ENCODE measurements at places on chromosomes 13 and 19. TPM values are rescaled to one million over a fixed set of nuclear protein-coding genes. Genes with fewer than 3 reads are reported as not detected.

NALCN gene
- 3.2 TPM for total RNA-seq

PMIS2 gene
- total RNA-seq: not detected

IL12RB1 gene
- 0.31 TPM for total RNA-seq

ERICH4 gene
- total RNA-seq: not detected

P2RY11 gene
- 3.7 TPM for total RNA-seq

ZNF221 gene
- total RNA-seq: 18.0 TPM

POGLUT2 gene
- total RNA-seq: 15.5 TPM

PLIN5 gene
- total RNA-seq: 0.41 TPM

TMIGD2 gene
- 0.43 TPM for total RNA-seq

GJA3 gene
- total RNA-seq: 0.17 TPM

DNA sequence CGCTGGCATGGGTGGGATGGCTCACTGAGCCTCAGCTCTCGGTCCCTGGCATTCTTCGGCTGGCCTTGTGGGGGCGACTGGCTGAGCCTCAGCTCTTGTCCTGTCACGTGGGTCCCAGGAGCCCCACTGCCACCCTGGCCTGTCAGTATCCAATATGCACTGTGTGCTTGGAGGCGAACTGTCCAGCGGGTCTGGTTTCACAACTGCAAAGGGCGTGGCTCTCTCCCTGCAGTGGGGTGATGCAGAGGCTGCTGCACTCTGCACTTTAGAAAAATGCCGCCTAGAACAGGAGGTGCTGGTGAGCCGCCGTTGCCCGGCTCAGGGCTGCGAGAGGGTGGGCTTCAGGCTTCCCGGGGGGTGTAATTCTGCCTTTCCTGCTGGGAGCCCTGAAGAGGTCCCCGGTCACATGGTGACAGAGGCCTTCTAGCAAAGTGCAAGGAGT, 17.0 kb upstream of the TMEM255B start:
- ATAC-seq: peak; percentile 99

DNA sequence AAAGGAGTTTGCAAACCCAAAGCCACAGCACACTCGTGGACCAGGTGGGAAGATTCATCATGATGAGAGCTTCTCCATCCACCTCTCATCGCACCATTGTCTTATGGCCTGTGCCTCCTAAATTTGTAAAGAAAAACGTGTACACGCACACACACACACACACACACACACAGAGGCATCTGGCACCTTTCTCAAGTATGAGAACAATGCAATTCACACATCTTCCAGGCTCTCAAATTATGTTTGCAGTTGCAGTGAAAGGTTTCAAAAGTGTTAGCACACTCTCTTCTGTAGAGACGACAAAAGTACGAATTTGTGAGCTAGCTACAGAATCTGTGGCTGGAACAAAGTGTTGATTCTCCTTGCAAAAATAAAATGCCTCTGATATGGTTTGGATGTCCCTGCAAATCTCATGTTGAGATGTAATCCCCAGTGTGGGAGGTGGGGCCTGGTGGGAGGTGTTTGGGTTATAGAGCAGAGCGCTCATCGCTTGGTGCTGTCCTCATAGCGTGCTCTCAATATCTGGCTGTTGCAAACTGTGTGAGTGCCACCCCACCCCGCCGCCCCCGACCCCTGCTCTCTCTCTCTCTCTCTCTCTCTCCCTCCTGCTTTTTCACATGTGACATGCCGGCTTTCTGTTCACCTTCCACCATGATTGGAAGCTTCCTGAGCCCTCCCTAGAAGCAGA, 21.8 kb upstream of the RAB20 start:
- no peak for ATAC-seq

DNA sequence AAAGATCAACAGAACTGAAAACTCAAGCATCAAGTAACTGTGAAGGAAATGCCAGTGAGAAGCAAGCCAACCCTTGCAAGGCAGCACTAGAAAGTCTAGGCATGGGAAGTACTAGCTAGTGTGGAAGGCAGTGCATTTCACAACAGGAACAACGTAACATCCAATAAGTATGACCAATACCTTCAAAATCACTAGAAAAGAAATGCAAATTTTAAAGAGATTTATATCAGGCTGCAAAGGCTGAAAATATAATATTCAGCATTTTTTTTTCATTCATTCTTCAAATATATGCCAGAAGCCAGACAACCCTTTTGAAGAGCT, 121.9 kb downstream of the DLEU7 start:
- ATAC-seq: no peak

GRCh38 chr13:114025714-114026431, 52.0 kb upstream of the C13orf46 start:
- ATAC-seq: no peak

DNA sequence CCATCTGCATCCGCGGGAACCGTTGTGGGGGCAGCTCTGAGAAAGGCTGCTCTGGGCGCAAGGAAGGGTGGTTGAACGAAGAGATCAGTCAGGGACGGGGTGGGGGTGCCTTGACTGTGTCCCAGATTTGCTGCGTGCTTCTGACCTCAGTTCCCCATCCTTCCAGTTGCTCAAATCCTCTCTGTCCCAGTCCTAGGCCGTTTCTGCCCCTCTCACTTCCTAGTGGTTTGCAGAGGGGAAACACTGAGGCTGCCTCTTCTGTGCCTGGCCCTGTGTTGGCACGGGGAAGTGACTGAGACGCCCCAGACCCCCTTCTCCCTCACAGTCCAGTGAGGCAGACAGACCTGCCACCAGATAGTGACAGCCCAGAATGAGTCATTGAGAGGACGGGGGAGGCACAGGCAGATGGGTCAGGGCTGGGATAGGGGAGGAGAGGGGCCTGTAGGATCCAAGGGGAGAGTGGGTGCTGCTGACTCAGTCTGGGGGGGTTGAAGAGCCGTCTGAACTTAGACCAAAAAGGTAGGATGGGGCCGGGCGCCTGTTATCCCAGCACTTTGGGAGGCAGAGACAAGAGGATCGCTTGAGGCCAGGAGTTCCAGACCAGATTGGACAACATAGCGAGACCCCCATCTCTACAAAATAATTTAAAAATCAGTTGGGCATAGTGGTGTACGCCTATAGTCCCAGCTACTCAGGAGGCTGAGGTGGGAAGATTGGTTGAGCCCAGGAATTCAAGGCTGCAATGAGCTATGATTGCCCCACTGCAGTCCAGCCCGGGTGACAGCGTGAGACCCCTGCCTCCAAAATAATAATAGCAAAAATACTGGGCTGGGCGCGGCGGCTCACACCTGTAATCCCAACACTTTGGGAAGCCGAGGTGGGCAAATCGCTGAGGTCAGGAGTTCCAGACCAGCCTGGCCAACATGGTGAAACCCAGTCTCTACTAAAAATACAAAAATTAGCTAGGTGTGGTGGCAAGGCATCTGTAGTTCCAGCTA, 26.5 kb downstream of the NUMBL start:
- peak; percentile 27 for ATAC-seq

DNA sequence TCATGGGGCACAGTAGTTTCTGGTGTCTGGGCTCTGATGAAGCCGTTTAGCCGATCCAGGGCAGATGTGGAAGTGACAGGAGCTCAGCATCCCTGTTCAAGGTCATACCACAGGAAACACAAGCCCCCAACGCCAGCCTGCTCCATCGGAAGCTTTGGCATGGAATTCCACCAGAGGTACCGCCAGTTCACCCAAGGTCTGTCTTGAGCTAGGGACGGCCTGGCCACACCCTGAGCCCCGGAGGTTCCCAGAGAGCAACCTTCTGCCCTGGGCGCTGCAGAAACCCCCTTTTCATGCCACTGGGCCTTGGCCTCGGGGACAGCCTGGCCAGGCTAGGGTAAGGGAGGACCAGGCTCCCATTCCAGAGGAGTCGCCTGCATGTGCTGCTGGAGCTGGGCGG, 39.4 kb upstream of the TPM4 start:
- no peak for ATAC-seq

GRCh38 chr13:106449096-106449495, 86.4 kb downstream of the EFNB2 start:
- ATAC-seq: no peak

DNA sequence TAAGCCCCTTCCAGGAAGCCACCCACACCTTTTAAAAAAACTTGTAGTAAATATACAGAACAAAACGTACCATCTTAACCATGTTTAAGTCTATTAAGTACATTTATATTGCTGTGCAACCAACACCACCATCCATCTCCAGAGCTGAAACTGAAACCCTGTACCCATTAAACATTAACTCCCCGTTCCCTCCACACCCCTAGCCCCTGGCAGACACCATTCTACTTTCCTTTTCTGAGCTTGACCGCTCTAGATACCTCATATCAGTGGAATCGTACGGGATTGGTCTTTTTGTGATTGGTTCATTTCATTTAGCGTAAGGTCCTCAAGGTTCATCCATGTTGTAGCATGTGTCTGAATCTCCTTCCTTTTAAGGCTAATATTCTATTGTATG, 13.0 kb upstream of the SPATA13 start:
- no peak for ATAC-seq

GRCh38 chr19:50312967-50313811, 16.0 kb downstream of the KCNC3 start:
- ATAC-seq: no peak

- ATAC-seq: no peak
Measured at GRCh38 chr19:10219678-10220077, 11.5 kb downstream of the S1PR2 start.

DNA sequence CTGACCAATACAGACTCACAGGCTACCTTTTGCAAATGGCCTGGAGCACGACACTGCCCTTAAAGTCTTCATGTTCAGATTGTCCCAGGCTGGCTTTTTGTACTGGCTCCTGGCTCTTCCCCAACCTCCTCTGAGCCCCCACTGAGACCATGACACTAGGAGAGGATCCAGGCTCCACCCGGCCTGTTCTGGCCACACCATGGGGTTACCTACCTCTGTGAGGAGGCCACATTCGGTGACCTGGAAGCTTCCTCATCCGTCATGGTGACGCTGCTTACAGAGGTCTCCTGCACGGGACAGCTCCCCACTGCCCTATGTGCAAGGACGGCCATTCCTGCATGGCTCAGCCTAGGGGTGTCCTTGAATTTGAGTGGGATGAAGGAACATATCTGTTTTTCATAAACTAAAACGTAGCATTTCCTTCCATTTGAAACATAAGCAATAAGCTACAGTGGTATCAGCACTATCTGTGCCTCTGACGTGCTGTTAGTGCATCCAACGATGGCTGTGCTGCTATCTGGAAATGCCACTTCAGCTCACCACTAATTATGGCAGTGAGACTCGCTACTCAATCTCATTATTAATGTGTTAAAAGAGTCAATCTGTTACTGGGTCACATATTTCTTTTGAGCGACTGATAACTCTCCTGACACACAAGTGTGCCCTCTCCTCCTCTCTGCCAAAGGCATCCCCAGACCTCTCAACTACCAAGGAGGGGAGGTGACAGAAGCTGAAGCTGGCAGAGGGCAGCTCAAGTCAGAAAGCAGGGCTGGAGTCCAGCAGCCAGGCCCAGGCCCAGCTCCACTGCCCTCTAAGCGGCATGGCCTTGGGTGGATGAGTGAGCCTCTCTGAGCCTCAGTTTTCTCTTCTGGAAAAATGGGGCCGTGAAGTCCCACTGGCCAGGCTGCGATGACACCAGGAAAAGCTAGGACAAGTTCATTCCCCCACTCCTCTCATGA, 29.6 kb downstream of the ELL start:
- ATAC-seq: no peak

DNA sequence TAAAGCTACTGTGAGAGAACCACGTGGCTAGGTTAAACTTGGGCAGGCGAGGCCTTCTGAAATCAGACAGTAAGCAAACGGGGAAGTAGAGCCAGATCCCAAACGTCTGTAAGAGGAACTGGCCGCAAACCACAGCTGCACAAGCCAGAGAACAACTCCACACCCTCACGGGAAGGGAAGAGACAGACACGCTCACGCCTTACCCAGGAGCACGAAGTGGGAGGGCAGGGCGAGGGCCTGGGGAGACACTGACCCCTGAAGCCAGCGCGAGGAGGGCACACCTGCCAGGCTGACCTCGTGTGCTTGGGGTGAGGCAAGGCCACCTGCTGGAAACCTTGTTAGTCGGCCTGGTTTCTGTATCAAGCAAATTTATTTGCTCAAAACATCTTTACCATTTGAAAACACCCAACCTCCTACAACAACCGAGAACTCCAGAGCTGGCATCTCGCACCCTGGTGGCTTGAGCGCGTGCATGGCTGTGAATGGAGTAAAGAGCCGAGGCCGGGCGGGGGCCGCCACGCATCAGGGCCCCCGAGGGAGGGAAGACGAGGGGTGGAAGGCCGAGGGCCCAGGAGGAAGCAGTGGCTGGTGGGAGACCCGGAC, 7.3 kb downstream of the POLR2E start:
- no peak for ATAC-seq

GRCh38 chr13:86052141-86052540, 252.9 kb upstream of the SLITRK6 start:
- no peak for ATAC-seq

DNA sequence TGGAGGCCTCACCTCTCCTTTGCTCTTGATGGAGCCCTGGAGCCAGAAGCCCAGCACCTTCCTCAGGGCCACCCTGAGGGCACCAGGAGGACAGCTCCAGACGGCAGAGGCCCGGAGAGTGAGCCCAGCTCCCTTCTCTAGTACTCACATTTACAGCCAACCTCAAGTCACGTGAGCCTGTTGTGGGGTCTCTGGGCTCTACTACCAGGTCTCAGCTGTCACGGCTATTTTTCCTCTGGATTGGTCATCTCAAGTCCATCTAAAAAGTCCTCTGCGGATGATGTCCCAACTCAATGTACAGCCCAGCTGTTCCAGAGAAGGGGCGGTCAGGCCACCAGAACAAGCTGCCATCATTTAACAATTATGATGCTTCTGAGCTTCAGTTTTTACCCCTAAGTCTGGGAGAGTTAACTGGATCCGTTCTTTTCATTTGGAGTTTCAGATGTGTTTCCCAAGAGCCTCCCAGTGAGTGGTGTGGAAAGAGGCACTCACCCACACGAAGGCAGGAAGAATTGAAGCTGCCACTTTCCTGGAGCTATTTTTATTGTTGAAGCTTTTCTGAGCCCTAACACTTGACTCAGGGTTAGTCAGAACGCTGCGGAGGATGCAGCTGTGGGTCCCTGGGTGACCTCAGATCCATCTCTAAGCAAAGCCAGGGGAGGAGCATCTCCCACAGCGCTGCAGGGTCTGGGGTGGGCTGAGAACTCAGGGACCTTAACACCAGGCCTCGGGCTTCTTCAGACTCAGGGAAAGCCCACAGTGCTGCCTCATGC, 143.5 kb upstream of the UBL3 start:
- ATAC-seq: no peak

Data from motor neuron (in vitro differentiated cells).